Testis (tissue), 5 donors: ENCODE measurements at places on chromosomes 12 and 14. TPM values are rescaled to one million over a fixed set of nuclear protein-coding genes. Genes with fewer than 3 reads are reported as not detected.

The MGP gene
- 76.8 TPM for total RNA-seq

The TMEM117 gene
- total RNA-seq, result 14.8 TPM

The CPNE6 gene
- total RNA-seq, result 0.71 TPM

The SP1 gene
- total RNA-seq, result 75.4 TPM

The RND1 gene
- 1.1 TPM for total RNA-seq

GRCh38 chr12:132362996-132363660 is 33.7 kb upstream of the GALNT9 start:
- DNase-seq, result no peak

GRCh38 chr12:48000878-48001504 is 3.3 kb downstream of the COL2A1 start:
- DNase-seq, result no peak

DNA sequence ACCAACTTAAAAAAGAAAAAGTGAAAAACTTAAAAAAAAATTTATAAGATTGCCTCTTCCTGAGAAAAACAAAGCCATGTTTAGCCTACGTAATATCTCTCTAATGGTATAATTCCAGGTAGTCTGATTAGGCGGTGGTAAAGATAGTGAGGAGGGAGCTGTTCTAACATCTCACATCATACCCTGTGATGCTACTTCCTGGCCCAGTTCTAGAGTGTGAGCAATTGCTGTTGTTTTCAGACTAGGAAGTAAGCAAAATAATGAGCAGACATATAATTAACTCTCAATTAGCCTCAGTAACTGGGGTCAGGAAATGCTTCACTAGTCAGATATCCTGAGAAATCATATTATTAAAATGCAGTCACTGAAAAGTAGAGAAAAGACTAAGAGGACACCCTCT is 113.9 kb downstream of the PHLDA1 start:
- no peak for DNase-seq

GRCh38 chr12:49910331-49911212 is 6.9 kb upstream of the FAIM2 start:
- no peak for DNase-seq

GRCh38 chr12:113514602-113515001 is 42.9 kb upstream of the LHX5 start:
- DNase-seq, result no peak

GRCh38 chr12:108605000-108605689 is 7.3 kb upstream of the TMEM119 start:
- DNase-seq, result no peak

GRCh38 chr12:38399711-38400206 is 83.2 kb downstream of the ALG10B start:
- DNase-seq, result no peak

DNA sequence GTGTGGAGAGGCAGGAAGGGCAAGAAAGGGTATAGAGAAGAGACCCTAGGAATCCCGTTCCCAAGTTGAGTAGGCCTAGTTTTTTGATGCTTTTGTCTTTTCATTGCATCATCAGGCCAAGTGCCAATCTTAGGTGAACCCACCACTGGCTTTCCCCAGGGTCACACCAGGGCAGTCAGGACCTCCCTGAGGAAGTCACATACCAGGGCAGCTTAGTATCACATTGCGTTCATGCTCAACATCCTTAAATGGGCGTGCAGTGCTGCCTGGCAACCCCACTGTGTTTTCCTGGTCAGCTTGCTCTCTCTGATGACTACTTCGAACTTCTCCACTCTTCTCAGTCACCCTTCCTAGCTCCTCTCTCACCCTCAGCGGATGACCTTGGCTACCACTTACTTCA is 9.0 kb downstream of the ASIC1 start:
- DNase-seq, result no peak
